Left ventricle myocardium inferior (tissue), 1 donor: ENCODE measurements at places on chromosomes 12 and 14. TPM values are rescaled to one million over a fixed set of nuclear protein-coding genes. Genes with fewer than 3 reads are reported as not detected.
A peak's percentile ranks its signal among the peaks of the same experiment; 100 is the strongest.

GRCh38 chr12:54525383-54525782, 24.0 kb upstream of the PDE1B start:
- H3K4me1 ChIP-seq = no peaks in the 10 kb centered on the region
- peaks cover 49% of the 10 kb centered on the region for H3K27me3 ChIP-seq
- no peak overlapping the region for H3K4me3 ChIP-seq

DNA sequence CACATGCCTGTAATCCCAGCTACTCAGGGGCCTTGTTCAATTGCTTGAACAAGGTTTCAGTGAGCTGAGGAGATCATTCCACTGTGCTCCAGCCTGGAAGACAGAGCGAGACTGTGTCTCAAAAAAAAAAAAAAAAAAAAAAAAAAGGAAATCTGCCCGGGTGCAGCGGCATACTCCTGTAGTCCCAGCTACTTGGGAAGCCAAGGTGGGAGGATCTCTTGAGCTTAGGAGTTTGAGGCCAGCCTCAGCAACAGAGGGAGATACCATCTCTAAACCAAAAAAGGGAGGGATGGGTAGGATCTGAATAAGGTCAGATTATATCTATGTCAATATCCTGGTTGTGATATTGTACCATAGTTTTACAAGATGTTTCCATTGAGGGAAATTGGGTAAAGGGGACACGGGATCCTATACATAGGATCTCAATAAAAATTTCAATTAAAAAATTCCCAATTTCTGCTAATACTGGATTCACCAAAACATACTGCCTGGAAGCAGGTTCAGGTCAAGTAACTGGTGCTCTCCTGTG, 76.4 kb downstream of the BORCS5 start:
- H3K36me3 ChIP-seq = peaks cover 11% of the 10 kb centered on the region
- no peak for DNase-seq

SLC38A2 gene
- total RNA-seq = 129 TPM

DNA sequence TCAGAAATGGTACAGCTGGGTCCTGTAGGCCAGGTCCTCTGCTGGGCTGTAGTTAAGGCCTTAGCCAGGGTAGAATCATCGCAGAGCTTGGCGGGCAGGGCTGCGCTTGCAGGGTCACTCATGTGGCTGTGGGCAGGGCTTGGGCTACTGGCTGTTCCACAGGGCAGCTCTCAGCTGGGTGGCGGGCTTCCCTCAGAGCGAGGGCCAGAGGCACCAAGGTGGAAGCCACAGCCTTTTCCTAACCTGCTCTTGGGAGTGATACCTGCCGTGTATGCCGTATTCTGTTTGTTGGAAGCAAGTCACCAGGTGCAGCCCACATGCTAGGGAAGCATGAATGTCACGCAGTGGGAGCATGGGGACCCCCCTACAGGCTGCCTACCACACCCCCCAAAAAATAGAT, 69.8 kb upstream of the RIN3 start:
- H3K4me1 ChIP-seq = peaks cover 15% of the 10 kb centered on the region
- H3K36me3 ChIP-seq = no peaks in the 10 kb centered on the region
- H3K27ac ChIP-seq = no peak overlapping the region
- H3K27me3 ChIP-seq = no peaks in the 10 kb centered on the region
- H3K4me3 ChIP-seq = no peak overlapping the region

DNA sequence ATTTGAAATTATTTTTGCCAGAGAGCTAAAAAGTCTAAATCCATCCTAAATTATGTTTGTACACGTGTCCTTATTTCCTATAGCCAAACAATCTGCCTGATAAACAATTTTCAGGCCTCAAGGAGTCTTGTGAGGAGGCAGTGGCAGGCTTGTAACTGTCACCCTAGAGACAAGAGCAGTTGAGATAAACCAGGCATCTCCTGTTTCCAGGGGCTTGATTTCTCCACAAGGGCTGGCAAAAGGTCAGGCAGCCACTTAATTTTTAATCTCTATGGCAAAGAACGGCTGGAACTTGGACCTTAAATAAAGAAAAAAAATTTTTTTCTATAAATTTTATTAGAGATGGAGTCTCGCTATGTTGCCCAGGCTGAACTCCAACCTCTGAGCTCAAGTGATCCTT, 15.5 kb downstream of the PKP2 start:
- no peak for DNase-seq
- peaks cover 64% of the 10 kb centered on the region for H3K4me1 ChIP-seq
- H3K36me3 ChIP-seq = peaks cover 3% of the 10 kb centered on the region
- H3K27ac ChIP-seq = peak overlapping the region; percentile 92

NRL gene
- 1.5 TPM for total RNA-seq
